ENCODE measurements at places on chromosomes 3 and 15.
A peak's percentile ranks its signal among the peaks of the same experiment; 100 is the strongest.

DNA sequence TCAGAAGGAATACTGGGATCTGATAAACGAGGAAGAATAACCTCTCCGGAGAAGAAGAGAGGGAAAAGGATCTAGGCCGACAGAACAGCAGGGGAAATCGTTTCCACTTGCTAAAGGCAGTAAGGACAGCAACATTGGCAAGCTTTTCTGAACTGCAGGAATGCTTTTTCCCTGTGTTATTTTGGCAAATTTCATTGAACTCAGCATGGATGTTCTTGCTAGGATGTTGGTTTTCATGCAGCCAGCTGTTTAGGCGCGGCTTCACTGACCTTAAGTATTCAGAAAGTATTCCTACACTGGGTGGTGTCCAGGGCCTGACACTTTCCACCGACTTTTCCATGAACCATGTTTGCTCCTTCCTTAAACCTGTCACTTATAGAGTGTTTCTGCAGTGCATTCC, 489.7 kb downstream of the CNTN3 start:
- DNase-seq = no peak

GRCh38 chr3:126431103-126431534, 36.4 kb downstream of the CFAP100 start:
- DNase-seq = no peak

GRCh38 chr3:173650596-173650995, 253.1 kb downstream of the NLGN1 start:
- DNase-seq = no peak

DNA sequence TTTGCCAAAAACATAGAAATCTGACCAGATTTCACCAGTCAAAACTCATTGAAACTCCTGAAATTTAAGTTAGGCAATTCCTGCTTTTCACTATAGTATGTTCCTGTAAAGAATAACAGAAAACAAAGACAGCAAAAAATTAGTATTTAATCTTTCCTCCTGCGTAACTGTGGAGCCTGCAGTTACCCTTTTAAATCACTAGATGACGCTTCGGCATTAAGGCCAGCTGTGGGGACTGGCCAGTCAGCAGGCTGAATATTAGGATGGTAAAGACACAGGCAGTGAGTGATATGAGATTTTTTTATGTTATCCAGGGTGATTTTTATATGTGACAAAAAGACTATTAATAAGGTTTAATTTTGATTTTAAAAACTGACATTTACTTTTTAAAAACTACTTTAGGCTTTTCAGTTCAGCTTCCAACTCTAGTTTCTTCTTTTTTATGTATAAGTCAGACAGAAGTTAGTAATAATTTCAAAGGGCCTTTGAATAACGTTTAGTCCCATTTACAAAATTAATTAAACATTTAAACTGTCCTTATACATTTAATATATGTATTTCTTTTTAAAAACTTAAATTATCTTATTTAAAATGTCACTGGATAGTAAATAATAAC, 165.1 kb downstream of the PPM1L start:
- no peak for DNase-seq

GRCh38 chr3:29922992-29923746, 642.3 kb downstream of the RBMS3 start:
- peak; percentile 22 for DNase-seq

GRCh38 chr15:52485290-52485689, 43.4 kb downstream of the MYO5A start:
- DNase-seq = no peak

DNA sequence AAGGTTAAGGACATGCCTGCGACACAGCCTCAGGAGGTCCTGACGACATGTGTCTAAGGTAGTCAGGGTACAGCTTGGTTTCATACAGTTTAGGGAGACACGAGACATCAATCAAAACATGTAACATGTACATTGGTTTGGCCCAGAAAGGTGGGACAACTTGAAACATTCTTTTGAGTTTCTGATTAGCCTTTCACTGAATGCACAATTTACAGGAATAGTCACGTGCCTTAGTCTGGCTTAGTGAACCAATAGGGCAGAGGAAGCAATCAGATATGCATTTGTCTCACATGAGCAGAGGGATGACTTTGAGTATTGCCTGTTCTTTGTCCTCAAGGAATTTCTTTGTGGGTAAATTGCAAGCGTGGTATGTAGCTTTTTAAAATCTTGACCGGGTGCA, 24.5 kb upstream of the HDAC11 start:
- no peak for DNase-seq

DNA sequence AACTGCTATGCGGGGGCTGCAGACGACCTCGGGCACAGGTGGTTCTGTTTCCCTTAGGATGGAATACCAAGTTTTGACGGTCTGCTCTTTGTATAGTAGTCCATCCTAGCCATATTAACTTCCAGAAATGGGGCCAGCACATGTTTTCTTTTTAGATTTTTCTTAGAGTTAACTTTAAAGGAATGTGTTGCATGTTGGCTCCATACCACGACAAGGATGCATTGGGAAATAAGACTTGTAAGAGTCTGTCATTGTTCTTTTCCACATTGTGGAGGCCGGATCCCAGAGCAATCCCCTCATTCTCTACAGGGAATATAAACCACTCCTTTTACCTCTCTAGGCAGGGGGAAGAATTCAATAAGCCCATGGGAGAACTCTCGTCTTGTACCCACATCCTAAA, 87.1 kb upstream of the PLSCR4 start:
- no peak for DNase-seq

DNA sequence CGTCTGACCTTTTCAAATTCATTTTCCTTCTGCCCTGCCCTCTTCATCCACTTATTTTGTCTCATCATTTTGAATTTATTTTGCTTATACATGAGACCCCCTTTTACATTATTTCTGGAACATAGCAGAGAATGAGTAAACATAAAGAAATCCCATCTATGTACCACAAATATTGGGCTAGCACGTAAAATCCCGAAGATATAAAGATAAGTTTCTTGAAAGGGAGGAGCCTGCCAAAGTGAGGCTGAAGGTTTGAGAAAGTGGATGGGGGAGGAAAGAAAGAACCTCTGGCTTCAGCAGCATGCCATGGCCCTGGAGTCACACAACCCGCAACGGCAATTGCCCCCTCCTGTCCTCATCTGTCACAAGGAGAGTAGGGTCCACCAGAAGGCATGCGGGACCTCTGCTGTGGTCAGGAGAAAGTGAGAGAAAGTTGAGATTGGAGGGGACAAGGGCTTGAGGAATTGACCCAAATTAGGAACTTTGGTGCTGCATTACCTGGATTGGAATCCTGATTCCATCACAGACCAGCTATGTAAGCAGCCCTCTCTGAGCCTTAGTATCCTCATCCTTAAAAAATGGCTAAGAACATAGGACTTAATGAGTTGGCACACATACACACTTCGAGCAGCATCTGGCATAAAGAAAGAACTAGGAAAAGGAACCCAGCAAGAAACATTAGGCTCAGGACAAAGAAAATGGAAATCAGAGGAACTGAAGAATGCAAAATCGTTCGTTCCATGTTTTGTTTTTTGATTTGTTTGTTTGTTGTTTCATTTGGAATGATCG, 53.7 kb upstream of the GYG1 start:
- DNase-seq = no peak

DNA sequence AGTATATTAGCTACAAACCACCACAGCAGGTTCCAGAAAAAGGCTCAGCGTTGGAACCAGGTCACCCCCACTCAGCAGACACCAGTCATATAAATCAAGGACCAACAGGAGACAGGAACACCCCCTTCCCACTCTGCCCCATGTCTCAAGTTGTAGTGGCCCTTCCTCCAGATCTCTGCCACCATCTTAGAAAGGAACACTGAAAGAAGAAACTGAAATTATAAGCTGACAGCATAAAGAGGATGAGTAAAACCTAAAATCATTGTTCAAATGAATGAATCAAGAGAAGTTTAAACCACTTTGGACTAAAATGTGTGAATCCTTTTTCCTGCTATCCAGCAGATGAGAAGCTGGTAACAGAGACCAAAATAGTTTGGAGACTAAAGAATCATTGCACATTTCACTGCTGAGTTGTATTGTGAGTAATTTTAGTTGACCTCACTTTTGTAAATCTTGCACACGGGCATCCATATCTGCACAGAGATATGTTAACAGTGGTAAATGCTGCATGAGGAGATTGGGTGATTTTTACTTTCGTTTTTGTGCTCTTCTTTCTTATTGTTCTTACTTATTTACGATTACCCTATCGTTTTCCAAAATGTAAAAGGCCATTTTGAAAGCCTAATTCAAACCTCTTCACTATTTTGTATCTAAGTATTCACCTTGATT, 19.8 kb downstream of the CCR3 start:
- DNase-seq = no peak

DNA sequence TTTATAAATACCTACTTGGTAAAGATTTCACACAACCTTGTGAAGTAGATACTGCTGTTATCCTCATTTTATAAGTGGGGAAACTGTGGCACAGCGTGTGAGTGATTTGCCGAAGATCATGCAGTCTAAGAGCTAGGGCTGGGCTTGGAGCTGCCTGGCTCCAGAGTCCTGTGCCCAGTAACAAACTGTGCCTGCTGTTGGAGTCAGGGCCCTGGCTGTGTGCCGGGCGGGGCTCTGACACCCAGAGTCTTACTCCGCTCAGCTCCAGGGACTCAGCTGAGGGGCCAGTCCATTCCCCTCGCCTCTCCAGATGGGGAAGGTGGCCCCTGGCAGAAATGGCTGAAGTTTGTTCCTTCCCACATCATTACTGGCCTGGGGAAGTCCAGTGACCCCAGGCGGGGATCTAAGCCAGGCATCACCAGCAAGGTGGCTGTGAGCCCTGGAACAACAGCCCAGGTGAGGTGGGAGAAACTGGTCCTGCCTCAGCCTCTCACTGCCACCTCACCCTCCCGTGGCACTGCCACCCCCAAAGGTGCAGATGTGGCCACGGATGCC, 17.3 kb upstream of the PLXNA1 start:
- no peak for DNase-seq

DNA sequence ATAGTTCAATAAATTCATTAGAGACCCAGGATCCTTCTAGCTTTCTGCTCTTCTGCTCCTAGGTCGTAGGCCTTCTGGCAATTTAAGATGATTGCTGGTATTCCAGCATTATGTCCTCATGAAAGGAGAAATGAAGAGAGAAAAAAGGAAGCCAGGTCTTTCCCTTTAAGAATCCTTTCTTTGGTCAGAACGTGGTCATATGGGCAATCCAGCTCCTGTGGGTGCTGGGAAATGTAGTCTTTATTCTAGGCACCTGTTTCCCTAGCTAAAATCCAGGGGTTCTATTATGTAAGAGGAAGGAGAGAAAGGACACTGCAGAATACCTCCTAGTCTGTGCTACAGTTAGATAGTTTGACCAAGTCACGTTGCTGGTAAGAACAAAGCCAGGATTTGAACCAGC, 35.5 kb upstream of the NR1I2 start:
- DNase-seq = no peak

- no peak for DNase-seq
Measured at GRCh38 chr3:9810846-9811245, 784 bp downstream of the TTLL3 start.

- DNase-seq = no peak
Measured at GRCh38 chr15:70032509-70032908, 65.2 kb downstream of the TLE3 start.

DNA sequence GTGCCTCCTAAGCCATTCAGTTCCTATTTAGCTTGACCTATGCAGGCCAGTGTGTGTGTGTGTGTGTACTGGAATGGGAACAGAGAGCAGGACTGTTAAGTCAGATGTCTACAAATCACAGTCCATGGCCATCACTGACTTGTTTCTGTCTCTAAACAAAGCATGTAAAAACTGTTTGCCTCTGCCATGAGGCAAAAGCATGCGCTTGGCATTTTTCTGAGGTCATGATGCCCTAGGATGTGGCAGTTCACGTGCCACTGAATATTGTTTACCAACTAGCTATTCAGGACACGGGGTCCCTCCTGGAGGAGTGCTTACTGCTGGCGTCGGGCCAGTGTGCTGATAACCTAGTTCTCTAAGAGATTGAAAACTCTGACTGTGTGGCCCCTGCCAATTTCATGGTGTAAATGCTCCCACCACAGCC, 8.2 kb upstream of the ATP13A3 start:
- no peak for DNase-seq

DNA sequence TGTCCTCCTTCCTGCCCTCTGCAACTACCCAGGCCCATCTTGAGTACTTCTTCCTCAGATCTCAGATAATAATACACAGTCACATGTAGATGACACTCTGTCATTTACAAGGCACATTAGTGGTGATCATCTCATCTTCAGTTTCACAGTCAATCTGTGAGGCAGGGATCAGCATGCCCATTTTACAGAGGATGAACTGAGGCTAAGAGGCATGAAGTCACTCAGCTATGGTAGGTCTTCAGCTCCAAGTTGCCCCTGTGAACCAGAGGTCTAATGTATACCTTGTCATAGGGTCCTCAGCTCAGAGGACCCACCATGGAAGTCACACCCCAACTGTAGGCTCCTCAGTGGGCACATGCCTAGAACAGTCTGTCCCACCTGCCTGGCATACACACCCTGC, 4.2 kb upstream of the CILP start:
- DNase-seq = no peak

DNA sequence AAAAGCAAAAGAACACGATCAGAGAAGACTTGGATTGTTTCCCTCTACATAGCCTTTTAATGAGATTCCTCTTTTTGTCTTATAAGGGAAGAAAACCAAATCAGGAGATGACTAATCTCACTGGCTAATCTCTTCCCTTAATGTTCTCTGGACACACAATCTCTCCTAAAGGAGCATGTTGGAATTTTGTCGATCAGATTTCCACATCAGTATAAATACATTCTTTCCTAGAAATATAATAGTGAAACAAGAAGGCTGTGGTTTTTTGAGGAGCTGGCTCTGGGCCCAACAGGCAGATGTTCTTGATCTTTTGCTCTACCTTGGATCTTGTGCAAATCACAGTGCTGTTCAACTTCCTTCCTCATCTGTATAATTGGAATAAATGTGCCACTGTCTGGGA, 94.0 kb downstream of the GTPBP8 start:
- no peak for DNase-seq

GRCh38 chr15:53739651-53740050, 19.8 kb downstream of the WDR72 start:
- DNase-seq = no peak

- DNase-seq = no peak
Measured at GRCh38 chr3:76991165-76991564, 48.7 kb upstream of the ROBO2 start.

GRCh38 chr3:187361835-187362234, 6.3 kb upstream of the RTP4 start:
- no peak for DNase-seq

DNA sequence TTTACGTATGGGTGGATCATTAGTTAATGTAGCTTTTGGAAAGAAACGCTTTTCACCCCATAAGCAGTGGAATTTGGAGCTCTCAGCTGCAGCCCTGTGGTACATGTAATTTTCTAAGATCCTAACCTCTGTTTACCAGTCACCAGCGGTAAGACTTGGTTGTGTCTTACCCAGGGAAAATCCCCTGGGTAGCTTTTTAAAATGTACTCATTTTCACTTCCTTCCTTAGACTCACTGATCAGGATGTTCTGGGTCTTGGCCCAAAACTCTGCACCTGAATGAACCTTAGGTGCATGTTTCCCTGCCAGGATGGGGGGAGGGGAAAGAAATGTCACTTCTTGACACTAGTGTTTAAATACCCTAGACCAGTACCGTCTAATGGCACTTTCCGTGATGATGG, 605.2 kb downstream of the MAGI1 start:
- no peak for DNase-seq

All from RWPE2 (cell line).